Type B pancreatic cell (in vitro differentiated cells): ENCODE measurements at places on chromosomes 16 and 17.

DNA sequence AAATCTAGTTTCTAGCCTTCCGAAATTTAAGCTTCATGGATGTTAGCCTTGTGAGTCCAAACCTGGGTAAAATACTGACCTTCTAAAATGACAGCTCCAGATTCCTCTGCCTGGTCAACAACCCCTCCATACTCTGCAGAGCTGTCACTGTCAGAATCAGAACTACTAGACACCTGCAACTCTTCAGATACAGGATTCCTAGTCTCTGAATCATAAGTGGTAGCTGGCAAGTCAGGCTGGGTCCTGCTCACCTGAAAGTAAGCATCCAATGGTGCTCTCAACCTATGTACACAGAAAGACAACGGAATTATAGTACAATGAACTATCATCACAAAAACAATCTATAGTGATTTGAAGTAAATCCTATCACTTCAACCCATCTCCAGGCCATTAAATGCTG, 14.8 kb downstream of the RFWD3 start:
- no peaks in the 10 kb centered on the region for H3K4me1 ChIP-seq
- H3K27ac ChIP-seq: peak overlapping the region; percentile 39
- H3K4me3 ChIP-seq: no peak overlapping the region
- H3K27me3 ChIP-seq: no peaks in the 10 kb centered on the region

- peaks cover 54% of the 10 kb centered on the region for H3K4me1 ChIP-seq
- H3K27ac ChIP-seq: peak overlapping the region; percentile 83
- H3K36me3 ChIP-seq: no peaks in the 10 kb centered on the region
- no peak overlapping the region for H3K4me3 ChIP-seq
Observed at GRCh38 chr16:85603203-85603755, 9.8 kb upstream of the GSE1 start.

DNA sequence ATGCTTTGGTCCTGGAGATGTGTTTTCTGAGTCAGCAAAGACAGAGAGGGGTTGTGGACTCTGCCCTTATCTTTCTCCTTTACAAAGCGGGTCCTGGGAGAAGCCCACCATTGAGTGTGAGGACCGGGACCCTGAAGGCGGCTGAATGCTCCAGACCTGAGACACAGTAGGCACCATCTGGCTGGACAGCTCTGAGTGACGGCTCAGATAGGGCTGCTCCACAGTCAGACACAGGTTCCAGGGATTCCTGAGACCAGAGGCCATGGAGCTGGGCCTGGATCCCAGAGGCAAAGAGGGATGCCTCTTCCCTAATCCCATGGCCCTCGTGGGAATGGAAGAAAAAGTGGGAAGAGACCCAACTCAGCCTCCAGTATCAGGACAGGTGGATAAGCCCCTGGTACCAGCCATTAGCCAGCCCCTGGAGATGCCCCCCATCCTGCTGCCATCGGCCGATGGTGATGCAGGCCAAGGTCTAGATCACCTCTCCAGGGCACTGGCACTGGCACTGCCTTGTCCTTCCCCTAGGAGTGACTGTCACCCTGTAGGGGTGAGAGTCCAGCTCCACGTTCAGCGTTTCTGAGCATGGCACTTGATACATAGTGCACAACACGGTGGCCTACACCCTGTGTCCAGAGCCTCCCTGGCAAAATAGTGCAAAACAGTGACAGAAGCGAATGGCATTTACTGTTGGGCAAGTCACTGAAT, 4.7 kb downstream of the MMP15 start:
- no peak overlapping the region for H3K4me3 ChIP-seq
- H3K4me1 ChIP-seq: peaks cover 10% of the 10 kb centered on the region
- H3K27me3 ChIP-seq: peaks cover 3% of the 10 kb centered on the region
- no peak for DNase-seq
- no peak overlapping the region for H3K27ac ChIP-seq

DNA sequence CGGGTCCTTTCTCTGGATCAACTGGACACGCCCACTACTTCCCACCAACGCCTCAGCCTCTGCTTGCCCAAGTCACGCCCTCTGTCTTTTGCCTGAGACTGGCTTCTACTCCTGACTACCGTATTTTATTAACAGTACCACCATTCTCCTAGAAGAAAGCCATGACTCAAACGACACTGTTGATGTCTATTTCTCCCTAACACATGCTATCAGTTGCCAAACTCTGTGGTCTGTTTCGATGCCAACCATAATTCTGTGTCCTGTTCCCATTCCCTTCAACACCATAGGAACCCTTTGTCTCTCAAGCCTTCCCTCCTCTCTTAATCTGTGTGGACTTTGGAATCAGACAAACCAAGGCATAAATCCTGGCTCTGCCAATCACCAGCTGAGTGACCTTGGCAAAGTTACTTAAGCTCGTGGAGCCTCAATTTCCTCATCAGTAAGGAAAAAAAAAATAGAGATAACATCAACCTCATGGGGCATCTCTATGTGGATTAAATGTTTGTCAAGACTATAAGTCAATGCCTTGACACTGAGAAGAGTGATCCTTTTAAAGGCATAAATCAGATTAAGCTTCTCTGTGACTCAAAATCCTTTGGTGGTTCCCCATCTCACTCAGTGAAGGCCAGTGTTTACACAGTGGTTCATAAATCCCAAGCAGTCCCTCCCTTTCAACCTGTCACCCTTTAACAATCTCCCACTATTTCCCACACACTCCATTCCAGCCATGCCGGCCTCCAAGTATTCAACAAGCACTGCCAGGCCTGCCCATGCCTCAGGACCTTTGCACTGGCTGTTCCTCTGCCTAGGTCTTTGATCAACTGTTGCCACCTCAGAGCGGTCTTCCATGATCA, 45.6 kb downstream of the ERN1 start:
- no peak for DNase-seq
- H3K4me3 ChIP-seq: no peak overlapping the region
- no peaks in the 10 kb centered on the region for H3K27me3 ChIP-seq

DNA sequence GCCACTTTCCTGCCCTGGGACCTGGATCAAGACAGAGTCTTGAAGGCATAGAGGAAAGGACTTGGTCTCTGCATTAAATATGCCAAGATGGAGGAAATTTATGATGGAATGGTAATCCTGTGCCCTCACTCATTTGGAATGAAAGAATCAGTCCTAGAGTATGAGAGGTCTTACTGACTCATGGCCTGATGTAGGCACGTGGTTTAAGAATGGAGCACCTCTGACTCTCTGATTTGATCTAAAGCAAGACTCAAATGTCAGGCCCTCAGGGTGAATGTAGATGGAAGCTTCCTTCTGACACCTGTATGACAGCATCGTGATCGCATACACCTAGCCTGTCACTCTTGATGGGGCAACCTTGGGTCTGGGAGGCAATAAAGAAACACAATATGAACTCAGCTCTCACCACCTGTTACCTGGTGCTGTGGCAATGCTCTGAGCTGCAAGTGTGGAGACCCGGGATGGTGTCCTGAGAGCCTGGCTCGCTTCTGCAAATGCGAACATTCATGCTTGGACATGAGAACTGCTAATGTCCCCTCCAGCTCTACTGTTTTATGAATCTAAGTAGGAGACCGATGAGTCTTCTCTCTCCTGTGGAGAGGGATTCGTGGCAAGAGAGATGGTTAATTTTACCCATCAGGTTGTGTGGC, 229.9 kb downstream of the ABCC12 start:
- no peak overlapping the region for H3K27ac ChIP-seq
- no peak overlapping the region for H3K4me3 ChIP-seq
- H3K36me3 ChIP-seq: no peaks in the 10 kb centered on the region
- no peaks in the 10 kb centered on the region for H3K4me1 ChIP-seq
- peaks cover 3% of the 10 kb centered on the region for H3K27me3 ChIP-seq
- no peak for DNase-seq

DNA sequence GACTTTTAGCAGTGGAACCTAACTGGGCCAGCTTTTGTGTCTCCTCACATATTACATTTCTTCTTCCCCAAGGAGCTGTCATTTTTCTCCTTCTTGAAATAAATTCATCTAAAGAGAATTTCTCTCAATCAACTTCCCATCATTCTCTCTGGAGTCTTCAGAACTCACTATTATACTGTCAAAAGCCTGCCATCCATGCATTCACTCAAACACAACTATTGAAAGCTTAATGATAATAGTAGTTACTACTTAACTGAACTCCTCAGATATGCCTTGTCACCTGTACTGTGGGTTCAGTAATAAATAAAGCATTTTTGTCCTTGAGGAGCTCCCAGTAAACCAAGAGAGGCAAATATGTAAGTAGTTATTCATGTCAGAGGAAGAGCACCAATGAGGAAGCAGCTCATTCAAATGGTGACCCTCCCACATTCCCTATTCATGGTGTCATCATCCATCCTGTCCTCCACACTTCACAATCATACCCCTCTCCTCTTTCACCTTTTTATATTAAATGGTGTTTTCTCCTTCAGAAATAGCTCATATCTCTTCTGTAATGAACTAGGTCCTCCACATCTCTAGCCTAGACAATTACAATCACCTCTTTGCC, 162.6 kb downstream of the CA10 start:
- no peaks in the 10 kb centered on the region for H3K36me3 ChIP-seq
- H3K27ac ChIP-seq: no peak overlapping the region
- peaks cover 4% of the 10 kb centered on the region for H3K27me3 ChIP-seq
- H3K4me3 ChIP-seq: no peak overlapping the region

- peaks cover 24% of the 10 kb centered on the region for H3K4me1 ChIP-seq
- H3K36me3 ChIP-seq: no peaks in the 10 kb centered on the region
- H3K27me3 ChIP-seq: no peaks in the 10 kb centered on the region
- H3K4me3 ChIP-seq: peak overlapping the region; percentile 66
Observed at GRCh38 chr16:4376126-4376892, 4.7 kb downstream of the VASN start.

DNA sequence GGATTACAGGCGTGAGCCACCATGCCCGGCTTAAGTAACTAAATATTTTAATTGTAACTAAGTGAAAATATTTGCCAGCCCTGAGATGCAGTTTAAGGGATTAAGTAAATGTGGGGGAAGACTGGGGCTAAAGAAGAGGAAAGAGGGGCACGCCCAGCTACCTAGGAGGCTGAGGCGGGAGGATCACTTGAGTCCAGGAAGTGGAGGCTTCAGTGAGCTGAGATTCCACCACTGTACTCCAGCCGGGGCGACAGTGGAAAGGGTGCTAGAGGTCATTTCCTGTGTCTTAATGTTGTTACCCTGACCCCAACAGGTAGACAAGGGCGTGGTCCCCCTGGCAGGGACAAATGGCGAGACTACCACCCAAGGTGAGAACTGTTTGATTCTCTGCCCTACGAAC, 2.8 kb downstream of the ALDOA start:
- peak overlapping the region; percentile 89 for H3K27ac ChIP-seq
- peak overlapping the region; percentile 78 for H3K4me3 ChIP-seq
- H3K4me1 ChIP-seq: peaks cover 12% of the 10 kb centered on the region
- DNase-seq: no peak
- peaks cover 27% of the 10 kb centered on the region for H3K36me3 ChIP-seq

GRCh38 chr17:37028040-37028439, 79.3 kb downstream of the AATF start:
- H3K27ac ChIP-seq: no peak overlapping the region
- H3K4me3 ChIP-seq: no peak overlapping the region
- no peak for DNase-seq
- H3K4me1 ChIP-seq: peaks cover 6% of the 10 kb centered on the region
- H3K27me3 ChIP-seq: no peaks in the 10 kb centered on the region

GRCh38 chr17:79695293-79695790, 35.4 kb upstream of the ENPP7 start:
- H3K27ac ChIP-seq: no peak overlapping the region
- no peak overlapping the region for H3K4me3 ChIP-seq
- H3K4me1 ChIP-seq: peaks cover 19% of the 10 kb centered on the region

GRCh38 chr17:45667591-45668171, 116.4 kb upstream of the CRHR1 start:
- H3K4me1 ChIP-seq: no peaks in the 10 kb centered on the region
- no peak overlapping the region for H3K27ac ChIP-seq
- H3K36me3 ChIP-seq: no peaks in the 10 kb centered on the region
- H3K27me3 ChIP-seq: peaks cover 53% of the 10 kb centered on the region
- DNase-seq: no peak

GRCh38 chr16:80852261-80852872, 48.0 kb upstream of the CDYL2 start:
- H3K36me3 ChIP-seq: no peaks in the 10 kb centered on the region
- H3K27me3 ChIP-seq: no peaks in the 10 kb centered on the region
- no peaks in the 10 kb centered on the region for H3K4me1 ChIP-seq
- no peak overlapping the region for H3K4me3 ChIP-seq

- peaks cover 54% of the 10 kb centered on the region for H3K27me3 ChIP-seq
- no peak for DNase-seq
- H3K4me1 ChIP-seq: peaks cover 4% of the 10 kb centered on the region
- H3K27ac ChIP-seq: no peak overlapping the region
- no peaks in the 10 kb centered on the region for H3K36me3 ChIP-seq
Observed at GRCh38 chr17:8900207-8900606, 32.7 kb upstream of the PIK3R6 start.

- DNase-seq: no peak
- peaks cover 38% of the 10 kb centered on the region for H3K27me3 ChIP-seq
- no peak overlapping the region for H3K27ac ChIP-seq
Observed at GRCh38 chr16:89038811-89039735, 54.6 kb upstream of the ACSF3 start.

GRCh38 chr16:15608398-15609285, 34.3 kb downstream of the MARF1 start:
- no peak overlapping the region for H3K4me3 ChIP-seq
- H3K36me3 ChIP-seq: peaks cover 28% of the 10 kb centered on the region
- no peaks in the 10 kb centered on the region for H3K27me3 ChIP-seq
- DNase-seq: no peak

DNA sequence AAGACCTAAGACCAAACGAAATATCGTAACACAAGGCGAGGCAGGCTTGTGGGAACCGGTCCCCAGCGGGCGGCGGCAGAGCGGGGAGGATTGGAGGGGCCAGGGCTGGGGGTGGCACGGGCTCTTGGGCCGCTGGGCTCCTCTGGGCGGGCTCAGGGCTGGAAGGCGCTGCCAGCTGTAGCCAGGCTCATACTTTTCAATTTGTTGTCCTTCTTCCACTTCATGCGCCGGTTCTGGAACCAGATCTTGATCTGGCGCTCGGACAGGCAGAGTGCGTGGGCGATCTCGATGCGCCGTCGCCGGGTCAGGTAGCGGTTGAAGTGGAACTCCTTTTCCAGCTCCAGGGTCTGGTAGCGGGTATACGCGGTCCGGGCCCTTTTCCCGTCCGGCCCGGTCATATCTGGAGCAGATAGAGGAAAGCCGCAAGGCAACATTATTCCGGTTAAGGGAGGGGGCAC, 1.5 kb downstream of the HOXB5 start:
- H3K36me3 ChIP-seq: peaks cover 32% of the 10 kb centered on the region
- peaks cover 50% of the 10 kb centered on the region for H3K4me1 ChIP-seq
- DNase-seq: no peak

DNA sequence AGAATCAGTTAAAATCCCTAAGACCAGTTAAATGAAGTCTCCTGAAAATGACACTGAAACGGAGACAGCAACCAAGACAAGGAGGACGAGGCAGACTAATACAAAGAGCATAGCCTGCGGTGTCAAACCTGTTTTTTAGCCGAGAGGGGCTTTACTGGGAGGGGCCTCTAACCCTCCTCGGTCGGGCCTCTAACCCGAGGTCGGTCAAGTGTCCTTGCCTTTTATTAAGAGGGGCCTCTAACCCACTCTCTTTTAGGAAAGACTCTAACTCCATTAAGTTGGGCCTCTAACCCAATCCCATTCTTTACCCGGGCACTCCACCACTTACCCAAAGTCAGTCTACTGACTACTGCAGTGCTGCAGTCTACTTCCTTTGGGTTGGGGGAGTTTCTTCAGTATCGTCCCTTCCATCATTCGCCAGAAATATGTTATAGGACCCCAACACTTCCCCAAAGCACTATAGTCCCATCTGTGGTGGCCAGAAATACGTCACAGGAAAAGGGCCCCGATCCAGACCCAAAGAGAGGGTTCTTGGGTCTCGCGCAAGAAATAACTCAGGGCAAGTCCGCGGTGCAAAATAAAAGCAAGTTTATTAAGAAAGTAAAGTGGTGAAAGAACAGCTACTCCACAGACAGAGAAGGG, 39.2 kb upstream of the ARL4D start:
- peak overlapping the region; percentile 100 for H3K27ac ChIP-seq
- no peaks in the 10 kb centered on the region for H3K36me3 ChIP-seq
- H3K4me1 ChIP-seq: peaks cover 11% of the 10 kb centered on the region
- peaks cover 5% of the 10 kb centered on the region for H3K27me3 ChIP-seq
- no peak for DNase-seq
